Chondrocyte (in vitro differentiated cells): ENCODE measurements at places on chromosomes 1 and 21. TPM values are rescaled to one million over a fixed set of nuclear protein-coding genes. Genes with fewer than 3 reads are reported as not detected.
A peak's percentile ranks its signal among the peaks of the same experiment; 100 is the strongest.

CYP4A22 gene
- total RNA-seq, result not detected in 3 replicates

SPATA1 gene
- total RNA-seq, result 1.0 to 2.1 TPM (median 1.1 TPM) in 3 replicates

- H3K4me3 ChIP-seq, result no peak overlapping the region
- H3K27me3 ChIP-seq, result no peaks in the 10 kb centered on the region
These were observed 5.8 kb downstream of the CSRP1 start for GRCh38 chr1:201501144-201501543.

DNA sequence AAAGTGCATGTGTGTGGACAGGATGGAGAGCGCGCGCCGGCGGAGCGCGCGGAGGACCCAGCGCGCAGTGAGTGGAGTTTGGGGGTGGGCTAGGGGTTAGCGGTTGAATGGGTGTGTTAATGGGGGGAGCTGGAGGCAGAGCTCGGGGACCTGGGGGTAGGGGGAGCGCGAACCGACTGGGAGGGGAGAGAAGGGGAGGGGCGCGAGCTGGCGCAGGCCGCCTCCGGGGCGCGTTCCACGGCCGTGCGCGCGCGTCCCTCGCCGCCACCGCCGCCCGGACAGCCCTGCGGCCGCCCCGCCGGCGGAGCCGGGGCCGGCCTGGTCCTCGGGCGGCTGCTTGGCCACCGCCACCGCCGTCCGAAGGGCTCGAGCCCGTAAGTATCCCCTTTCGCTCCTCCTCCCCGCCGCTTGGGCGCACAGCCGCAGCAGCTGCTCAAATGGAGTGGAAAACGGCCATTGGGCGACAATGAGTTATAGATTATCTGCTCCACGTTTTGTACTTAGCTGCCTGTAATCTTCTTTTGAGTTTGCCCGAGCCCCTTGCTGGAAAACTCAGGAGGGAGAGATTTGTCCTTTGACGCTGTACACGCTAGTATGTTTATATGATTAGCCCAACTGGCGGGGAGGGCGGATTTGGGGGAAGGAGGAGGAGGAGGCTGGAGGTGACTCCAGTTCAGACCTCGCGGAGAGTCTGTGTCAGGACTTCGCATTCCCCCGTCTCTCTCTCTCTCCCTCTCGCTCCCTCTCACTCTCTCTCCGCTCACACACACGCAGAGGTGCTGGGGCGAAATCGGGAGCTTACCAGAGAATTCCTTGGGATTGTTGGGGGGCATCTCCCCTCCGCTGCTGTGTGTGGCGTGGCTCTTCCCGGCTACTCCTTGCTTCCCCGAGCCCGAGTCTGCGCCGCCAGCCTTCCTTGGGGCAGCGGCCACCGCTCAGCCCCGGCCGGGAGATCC, at the start of gene ADGRL2:
TSS of gene ADGRL2 (plus strand) at position 240 of the 956 bp plus-strand sequence. CDS start 36,051 bp downstream, outside the sequence.
- H3K4me1 ChIP-seq, result peaks cover 27% of the 10 kb centered on the region
- no peaks in the 10 kb centered on the region for H3K36me3 ChIP-seq
- peak within 1 kb of the TSS; percentile 98 for H3K27ac ChIP-seq
- no peaks in the 10 kb centered on the region for H3K27me3 ChIP-seq

- no peak for DNase-seq
- H3K4me1 ChIP-seq, result peaks cover 20% of the 10 kb centered on the region
- H3K27me3 ChIP-seq, result no peaks in the 10 kb centered on the region
- no peaks in the 10 kb centered on the region for H3K36me3 ChIP-seq
- no peak overlapping the region for H3K4me3 ChIP-seq
These were observed 105.6 kb upstream of the SOD1 start for GRCh38 chr21:31553926-31554325.

- H3K36me3 ChIP-seq, result no peaks in the 10 kb centered on the region
- no peak for DNase-seq
- no peak overlapping the region for H3K27ac ChIP-seq
These were observed 123.6 kb downstream of the AJAP1 start for GRCh38 chr1:4778056-4778455.

DNA sequence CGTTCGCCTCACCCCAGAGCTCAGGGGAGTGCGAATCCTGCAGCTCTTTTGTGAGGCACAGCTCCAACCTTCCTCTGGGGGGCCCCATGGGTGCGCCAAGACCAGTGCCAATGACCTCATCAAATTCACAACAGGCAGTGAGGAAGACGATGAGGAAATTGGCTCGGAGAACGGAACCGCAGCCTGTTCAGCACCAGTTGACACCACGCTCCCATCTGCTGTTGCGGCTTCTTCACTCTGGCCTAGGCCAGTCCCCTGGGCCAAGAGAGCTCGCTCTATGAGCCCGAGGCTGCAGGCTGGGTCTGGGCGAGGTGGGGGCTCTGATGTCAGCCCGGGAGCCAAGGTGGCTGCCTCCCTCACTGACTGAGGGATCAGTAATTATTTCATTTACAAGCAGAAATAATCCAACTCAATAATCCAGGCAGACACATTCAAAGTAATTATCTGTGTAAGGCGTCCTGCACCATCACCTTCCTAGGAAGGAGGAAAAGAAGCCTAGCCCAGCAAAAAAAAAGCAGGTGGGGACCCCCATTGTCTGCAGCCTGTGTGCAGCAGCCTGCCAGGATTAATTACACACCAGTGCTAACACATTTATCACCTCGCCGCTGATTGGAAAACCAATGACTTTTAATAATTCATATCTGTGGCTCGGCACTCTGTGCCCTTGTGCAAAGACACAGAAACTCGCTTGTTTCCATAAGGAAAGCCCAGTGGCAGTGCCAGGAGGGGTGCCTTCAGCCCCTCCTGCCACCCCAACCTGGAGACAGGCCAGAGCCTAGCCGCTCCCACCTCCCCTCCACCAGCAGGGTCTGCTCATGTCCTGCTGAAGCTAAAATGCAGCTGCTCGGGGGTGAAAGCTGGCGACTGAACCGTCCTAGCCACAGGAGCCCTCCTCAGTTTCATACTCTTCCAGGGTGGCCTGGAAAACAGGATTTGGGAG, 1.9 kb downstream of the PLEKHA6 start:
- peaks cover 3% of the 10 kb centered on the region for H3K4me1 ChIP-seq
- H3K4me3 ChIP-seq, result no peak overlapping the region
- H3K36me3 ChIP-seq, result no peaks in the 10 kb centered on the region
- H3K27me3 ChIP-seq, result peaks cover 11% of the 10 kb centered on the region
